Stimulated activated memory B cell treated with anti-CD40 and anti-IgM and Interleukin-4, amounts not matched to agents 10 μg/mL and 1 μg/mL and 100 μg/mL, for 72 hours (primary cell): ENCODE measurements at places on chromosomes 1 and 21.

GRCh38 chr1:109263234-109263596, 13.9 kb downstream of the CELSR2 start:
- ATAC-seq, result no peak

DNA sequence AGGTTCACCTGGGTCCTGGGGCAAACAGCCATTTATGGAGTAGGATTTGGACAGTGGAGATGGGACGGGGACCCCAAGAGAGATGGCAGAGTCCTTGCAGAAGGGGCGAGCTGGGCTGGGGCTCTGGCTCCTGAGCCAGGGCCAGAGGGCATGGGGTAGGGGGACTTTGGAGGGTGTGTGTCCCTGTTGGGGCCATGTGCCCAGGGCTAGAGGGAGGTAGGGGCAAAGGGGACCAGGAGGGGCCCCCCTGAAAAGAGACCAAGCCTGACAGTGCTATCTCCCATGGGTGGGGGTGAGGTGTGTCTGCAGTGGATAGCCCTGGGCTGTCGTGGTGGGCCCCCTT, 92.3 kb downstream of the TRIM11 start:
- ATAC-seq, result no peak

- no peak for ATAC-seq
These were observed 162.4 kb downstream of the ZSCAN20 start for GRCh38 chr1:33634806-33635205.

DNA sequence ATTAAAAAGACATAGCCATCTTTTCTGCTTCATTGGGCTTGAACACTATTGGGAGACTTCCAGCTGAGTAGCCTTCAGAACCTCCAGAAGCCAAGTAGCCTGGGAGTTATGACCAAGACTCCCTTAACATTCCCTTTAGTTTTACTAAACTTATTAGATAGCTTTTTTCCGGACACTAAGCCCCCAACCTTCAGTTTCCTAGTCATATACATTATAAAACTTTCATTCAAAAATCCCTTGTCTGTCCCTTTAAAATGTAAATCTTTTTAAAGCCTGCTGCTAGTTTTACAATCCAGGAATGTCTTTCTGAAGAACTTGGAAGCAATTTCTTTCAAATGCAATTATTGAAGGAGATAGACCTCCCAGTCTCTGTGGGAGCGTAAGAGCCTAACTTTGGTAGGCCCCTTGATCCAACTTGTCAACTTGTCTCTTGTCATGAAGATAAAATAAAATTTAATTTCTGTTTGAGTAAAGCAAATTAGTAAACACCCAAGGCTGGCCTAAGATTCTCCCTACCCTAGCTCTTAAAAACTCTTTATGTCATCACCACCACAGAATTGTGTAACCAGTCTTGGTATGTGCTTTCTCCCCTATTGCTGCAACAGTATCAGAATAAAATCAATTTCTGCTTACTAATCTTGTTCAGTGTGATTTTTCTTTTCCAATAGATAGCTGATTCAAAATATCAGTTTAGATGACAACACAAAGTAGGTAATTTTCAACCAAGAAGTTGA, 796.2 kb downstream of the PLA2G4A start:
- ATAC-seq, result no peak

- no peak for ATAC-seq
These were observed 125.7 kb upstream of the L1TD1 start for GRCh38 chr1:62068978-62069377.

- no peak for ATAC-seq
These were observed 199.5 kb downstream of the AGBL4 start for GRCh38 chr1:49824261-49824660.

GRCh38 chr1:67843331-67843730, 10.1 kb upstream of the GNG12 start:
- no peak for ATAC-seq

DNA sequence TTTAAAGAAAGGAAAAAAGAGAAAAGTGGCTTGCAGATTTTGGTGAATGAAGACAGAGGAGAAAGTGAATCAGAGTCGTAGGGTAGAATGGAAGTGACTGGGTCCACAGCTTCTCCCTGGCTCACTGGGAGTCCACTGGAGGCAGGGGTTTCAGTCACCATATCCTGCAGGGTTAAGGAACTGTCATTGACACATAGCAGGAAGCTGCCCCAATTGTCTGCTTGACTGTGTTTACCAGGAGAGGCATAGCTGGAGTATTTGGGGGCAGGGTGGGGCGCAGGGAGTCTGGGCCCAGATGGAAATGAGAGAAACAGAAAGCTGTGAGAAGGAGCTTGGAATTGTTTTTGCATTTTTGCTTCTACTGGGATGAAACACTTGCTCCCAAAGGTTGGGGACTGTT, 228.8 kb upstream of the CSF3R start:
- ATAC-seq, result no peak

GRCh38 chr1:27603681-27604578, at the start of gene AHDC1:
TSS of gene AHDC1 (minus strand) at chr1:27604144. CDS start at chr1:27552115, 52,029 bp downstream.
- ATAC-seq, result peak; percentile 86

DNA sequence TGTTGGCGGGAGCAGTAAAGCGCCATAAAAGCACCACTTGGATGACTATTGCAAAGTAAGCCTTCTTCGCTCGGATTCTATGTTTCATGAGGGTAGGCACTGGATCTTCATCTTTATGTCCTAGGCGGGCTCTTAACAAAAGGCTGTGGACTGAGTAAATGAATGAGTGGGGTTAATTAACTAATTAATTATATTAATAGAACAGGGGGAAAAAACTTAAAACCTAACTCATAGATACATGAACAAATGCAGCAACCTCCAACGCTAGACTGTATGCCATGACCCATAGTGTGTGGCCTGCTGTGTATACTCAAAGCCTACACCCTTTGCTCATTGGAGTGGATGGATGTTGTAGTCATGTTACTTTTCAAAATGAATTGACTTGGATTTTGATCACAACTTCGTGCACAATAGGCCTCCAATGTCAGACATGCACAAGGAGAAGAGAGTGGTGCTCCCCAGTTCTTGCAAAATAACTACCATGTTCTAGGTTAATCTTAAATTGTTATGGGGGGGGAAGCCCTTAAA, 417 bp upstream of the GFI1 start:
- no peak for ATAC-seq
